HFFc6 (cell line): ENCODE measurements at places on chromosomes 7 and 10. TPM values are rescaled to one million over a fixed set of nuclear protein-coding genes. Genes with fewer than 3 reads are reported as not detected.

GJD4 gene
- not detected in 3 replicates for total RNA-seq

- DNase-seq, result no peak
- H3K4me1 ChIP-seq, result peaks cover 5% of the 10 kb centered on the region; the same call in 1 of the 2 replicates
- H3K36me3 ChIP-seq, result no peaks in the 10 kb centered on the region
- no peak overlapping the region for H3K4me3 ChIP-seq
- H3K27me3 ChIP-seq, result no peaks in the 10 kb centered on the region
Measured at GRCh38 chr10:9238041-9238440, 1183.6 kb downstream of the GATA3 start.

- H3K27ac ChIP-seq, result peak overlapping the region; percentile 66
- peaks cover 31% of the 10 kb centered on the region for H3K4me1 ChIP-seq
- DNase-seq, result no peak
- H3K36me3 ChIP-seq, result peaks cover 28% of the 10 kb centered on the region
- H3K4me3 ChIP-seq, result no peak overlapping the region
- peaks cover 1% of the 10 kb centered on the region for H3K27me3 ChIP-seq
Measured at GRCh38 chr7:22814261-22815208, 8.1 kb downstream of the TOMM7 start.

DNA sequence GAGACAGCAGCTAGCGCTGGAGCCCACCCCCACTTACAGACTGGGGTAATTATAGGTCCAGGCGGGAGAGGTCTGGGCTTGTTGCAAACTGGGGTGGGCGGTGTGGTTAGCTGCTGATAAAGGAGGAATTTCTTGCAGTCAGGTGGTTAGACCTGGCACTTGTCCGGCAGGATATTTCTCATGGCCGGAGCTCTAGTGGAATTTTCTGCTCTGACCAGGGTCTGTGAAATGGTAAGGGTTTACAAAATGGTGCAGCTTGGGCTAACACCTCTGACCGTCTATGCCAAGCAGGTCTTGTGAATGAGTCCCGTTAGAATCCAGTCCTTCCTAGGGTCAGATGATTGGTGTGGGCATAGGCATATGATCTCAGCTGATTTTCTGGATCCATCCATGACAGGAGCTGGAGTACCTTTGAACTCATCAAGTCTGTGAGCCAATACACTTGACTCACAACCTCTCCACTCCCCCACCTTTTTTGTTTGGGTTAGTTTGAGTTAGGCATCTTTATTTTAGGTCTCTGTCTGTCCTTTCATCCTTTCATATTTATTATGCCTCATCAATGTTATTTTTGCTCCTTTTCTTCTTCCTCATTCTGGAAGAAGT lies 213.4 kb downstream of the SUGCT start:
- H3K4me3 ChIP-seq, result no peak overlapping the region
- H3K36me3 ChIP-seq, result no peaks in the 10 kb centered on the region
- no peak for DNase-seq
- H3K4me1 ChIP-seq, result no peaks in the 10 kb centered on the region
- no peaks in the 10 kb centered on the region; the same call in 1 of the 2 replicates for H3K27me3 ChIP-seq

CDC14C gene
- total RNA-seq, result 0.14 TPM in 1 of 3 replicates, not detected in the others

DNA sequence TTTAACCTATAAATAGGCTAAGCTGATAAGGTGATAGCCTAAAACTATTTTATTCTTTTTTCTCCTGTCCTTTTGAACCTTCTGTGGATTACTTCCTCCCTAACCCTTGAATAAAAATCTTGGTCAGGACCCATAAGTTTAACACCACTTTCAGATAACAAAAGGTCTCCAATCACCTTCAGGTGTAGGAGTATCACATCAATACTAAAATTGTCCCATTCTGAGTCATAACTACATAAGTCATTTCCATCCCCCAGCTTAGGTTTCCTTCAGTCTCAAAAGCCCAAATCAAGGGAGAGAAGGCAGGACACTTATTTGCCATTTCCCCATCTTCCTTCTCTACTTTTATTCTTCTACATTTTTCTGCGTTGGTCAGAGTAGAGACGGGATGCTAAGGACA lies 56.9 kb upstream of the WNT16 start:
- peaks cover 58% of the 10 kb centered on the region for H3K36me3 ChIP-seq
- no peak overlapping the region for H3K27ac ChIP-seq

DNA sequence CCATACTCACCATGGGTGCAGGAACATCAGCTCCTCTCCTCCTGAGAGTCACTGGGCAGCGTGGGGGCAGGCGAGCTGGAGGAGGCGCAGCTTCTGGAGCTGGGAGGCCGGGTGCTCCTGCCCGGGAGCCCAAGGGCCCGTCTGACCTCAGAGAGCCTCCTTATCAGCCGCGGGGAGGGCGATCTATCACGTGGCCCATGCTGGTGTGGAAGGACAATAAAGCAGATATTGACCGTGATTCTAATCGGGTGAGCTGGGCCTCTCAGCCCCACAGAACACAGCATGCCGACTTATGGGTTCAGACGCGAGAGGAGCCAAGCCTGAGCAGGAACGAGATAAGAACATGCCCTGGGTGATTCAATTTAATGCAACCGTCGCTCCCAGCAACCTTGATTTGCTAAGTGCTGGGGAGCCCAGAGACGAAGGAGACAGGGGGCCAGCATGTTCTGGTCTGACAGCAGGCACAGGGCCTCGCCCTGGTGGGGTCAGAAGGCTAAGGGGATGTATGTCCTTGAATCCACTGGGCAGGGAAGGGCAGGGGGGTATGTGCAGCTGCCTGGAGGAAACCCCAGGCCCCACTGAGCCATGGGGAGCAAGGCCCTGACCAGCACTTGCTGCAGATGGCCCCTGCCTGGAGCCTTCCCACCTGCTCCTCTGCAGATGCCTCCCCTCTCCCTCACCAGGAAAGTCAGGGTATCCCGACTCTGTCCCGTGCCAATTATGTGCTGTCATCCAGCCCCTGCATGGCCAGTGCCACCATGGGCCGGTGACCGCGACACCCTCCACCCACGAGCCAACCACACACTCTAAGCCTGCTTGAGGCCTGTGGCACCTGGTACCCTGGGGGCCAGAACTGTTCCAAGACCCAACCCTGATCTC lies 95.3 kb upstream of the RET start:
- H3K4me1 ChIP-seq, result no peaks in the 10 kb centered on the region
- H3K36me3 ChIP-seq, result no peaks in the 10 kb centered on the region
- no peak overlapping the region for H3K27ac ChIP-seq
- DNase-seq, result no peak
- no peak overlapping the region for H3K4me3 ChIP-seq

DNA sequence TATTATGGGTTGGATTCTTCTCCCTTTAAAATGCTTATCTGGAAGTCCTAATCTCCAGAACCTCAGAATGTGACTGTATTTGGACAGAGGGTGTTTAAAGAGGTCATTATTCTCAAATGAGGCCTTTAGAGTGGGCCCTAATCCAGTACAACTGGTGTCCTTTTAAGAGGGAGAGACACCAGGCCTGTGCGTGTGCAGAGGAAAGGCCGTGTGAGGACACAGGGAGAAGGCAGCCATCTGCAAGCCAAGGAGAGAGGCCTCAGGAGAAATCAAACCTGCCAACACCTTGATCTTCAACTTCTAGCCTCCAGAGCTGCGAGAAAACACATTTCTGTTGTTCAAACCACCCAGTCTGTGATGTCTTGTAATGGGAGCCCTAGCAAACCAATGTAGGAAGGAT lies 235.4 kb upstream of the MYO3A start:
- peaks cover 5% of the 10 kb centered on the region for H3K27me3 ChIP-seq
- H3K4me3 ChIP-seq, result no peak overlapping the region
- no peak overlapping the region for H3K27ac ChIP-seq
- no peaks in the 10 kb centered on the region for H3K4me1 ChIP-seq

NRG3 gene
- not detected in 3 replicates for total RNA-seq

DNA sequence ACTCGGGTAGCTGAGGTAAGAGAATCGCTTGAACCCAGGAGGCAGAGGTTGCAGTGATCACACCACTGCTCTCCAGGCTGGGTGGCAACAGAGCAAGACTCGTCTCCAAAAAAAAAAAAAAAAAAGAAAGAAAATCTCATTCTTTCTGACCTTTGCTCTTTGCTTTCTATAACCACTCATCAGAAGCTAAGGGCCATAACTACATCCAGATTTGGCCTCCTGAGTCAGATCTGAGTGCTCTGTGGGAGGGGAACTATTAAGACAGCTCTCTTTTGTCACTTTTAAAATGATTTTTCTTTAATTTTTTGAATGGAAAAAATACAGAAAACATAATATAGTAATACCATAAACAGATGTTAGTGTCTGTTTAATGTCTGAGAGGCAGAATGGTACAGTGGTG lies 210.1 kb downstream of the KIAA1217 start:
- H3K27ac ChIP-seq, result no peak overlapping the region
- H3K27me3 ChIP-seq, result peaks cover 14% of the 10 kb centered on the region
- H3K4me1 ChIP-seq, result no peaks in the 10 kb centered on the region
- H3K4me3 ChIP-seq, result no peak overlapping the region
- no peak for DNase-seq

- no peaks in the 10 kb centered on the region for H3K27me3 ChIP-seq
- H3K27ac ChIP-seq, result no peak overlapping the region
- H3K4me3 ChIP-seq, result no peak overlapping the region
Measured at GRCh38 chr7:94778711-94779459, 123.0 kb upstream of the SGCE start.

DNA sequence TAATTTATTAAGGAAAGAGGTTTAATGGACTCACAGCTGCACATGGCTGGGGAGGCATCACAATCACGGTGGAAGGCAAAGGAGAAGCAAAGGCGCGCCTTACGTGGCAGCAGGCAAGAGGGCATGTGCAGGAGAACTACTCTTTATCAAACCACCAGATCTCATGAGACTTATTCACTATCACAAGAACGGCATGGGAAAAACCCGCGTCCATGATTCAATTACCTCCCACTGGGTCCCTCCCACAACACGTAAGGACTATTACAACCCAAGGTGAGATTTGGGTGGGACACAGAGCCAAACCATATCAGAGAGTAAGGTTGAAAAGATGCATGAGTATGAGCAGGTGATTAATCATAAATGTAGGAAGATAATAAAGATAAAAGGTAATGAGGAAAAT lies 3.2 kb upstream of the JCAD start:
- no peak for DNase-seq
- H3K27me3 ChIP-seq, result peaks cover 17% of the 10 kb centered on the region
- peaks cover 6% of the 10 kb centered on the region; the same call in 1 of the 2 replicates for H3K36me3 ChIP-seq
- peaks cover 38% of the 10 kb centered on the region for H3K4me1 ChIP-seq
- peak overlapping the region; percentile 81 for H3K27ac ChIP-seq

DNA sequence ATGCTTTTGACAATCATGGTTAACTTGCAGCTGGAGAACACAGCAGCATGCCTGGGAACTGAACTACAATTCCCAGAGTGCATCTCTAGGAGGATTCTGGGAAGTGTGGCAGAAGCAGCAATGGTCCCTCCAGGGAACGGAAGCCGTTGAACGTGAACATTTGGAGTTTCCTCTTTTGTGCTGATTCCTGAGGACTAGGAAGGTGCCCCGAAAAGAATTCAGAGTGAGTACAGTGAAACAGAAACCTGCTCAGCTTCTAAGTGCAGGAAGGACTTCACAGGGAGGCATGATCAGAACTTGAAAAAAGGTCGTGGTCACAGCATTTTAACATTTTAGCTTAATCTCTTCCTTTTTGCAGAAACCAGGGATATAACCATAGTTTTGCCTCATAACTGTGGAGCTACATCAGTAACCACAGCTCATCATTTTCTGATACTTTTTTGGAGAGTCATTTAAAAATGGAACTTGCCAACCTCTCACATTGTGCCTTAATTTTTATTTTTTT lies at the start of gene NUDT13:
Gene NUDT13 (plus strand): TSS at position 111 of the 505 bp plus-strand sequence. CDS start 3,911 bp downstream, outside the sequence.
- H3K27ac ChIP-seq, result peak within 1 kb of the TSS; percentile 99
- H3K27me3 ChIP-seq, result no peaks in the 10 kb centered on the region
- peaks cover 34% of the 10 kb centered on the region for H3K4me1 ChIP-seq
- peaks cover 21% of the 10 kb centered on the region for H3K36me3 ChIP-seq
- peak; percentile 68 for DNase-seq

GRCh38 chr10:78712147-78712546 lies 356.6 kb upstream of the ZMIZ1 start:
- peaks cover 6% of the 10 kb centered on the region for H3K4me1 ChIP-seq
- H3K27ac ChIP-seq, result no peak overlapping the region
- H3K36me3 ChIP-seq, result no peaks in the 10 kb centered on the region
- H3K4me3 ChIP-seq, result no peak overlapping the region

DNA sequence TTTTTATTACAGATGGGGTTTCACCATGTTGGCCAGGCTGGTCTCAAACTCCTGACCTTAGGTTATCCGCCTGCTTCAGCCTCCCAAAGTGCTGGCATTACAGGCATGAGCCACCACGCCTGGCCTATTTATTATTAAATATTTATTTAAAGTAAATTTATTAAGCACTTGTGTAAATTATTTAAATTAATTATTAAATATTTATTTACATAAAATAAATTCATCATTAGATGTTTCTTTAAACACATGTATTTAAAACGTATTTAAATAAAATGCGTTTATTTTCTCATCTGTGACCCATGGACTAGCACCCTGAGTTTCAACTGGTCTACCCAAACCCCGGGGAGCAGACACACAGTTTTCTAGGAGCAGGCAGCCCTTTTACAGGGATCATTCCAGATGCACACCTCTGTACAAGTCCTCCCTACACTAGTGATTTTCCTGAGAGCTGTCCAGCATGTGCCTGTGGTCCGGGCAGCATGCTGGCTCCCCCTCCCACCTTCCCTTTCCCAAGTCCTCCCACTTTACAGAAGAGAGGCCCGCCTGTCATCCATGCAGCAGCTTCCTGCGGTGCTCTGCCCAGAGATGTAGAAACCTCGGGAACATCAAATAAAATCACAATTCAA lies 89.2 kb upstream of the ATP6V0A4 start:
- H3K36me3 ChIP-seq, result no peaks in the 10 kb centered on the region
- DNase-seq, result no peak
- H3K27me3 ChIP-seq, result no peaks in the 10 kb centered on the region
- H3K4me3 ChIP-seq, result no peak overlapping the region

DNA sequence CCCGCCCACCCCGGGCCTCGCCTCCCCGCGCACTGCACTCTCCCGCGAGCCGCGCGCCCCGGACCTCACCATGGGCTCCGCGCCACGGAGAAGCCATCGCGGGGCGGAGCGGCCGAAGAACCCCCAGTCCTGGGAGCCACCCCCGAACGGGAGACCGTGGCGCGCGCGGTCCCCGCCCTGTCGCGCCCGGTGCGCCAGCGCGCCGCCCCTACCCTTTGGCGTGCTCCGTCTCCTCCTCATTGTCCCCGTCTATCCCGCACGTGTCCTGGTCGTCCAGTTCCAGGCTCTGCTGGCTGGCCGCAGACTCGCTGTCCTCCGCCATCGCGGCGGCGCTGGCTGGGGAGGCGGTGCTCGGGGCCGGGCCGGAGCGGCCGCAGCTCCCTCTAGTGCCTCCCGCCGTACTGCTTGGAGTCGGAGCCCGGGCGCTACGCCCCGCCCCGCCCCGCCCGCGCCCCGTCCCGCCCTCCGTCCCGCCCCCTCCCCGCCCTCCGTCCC lies at the start of gene NMT2:
Gene NMT2 (minus strand): TSS at position 403 of the 495 bp plus-strand sequence. CDS start 81 bp downstream, at position 322.
- peak; percentile 79 for DNase-seq
- H3K4me1 ChIP-seq, result peaks cover 31% of the 10 kb centered on the region
- H3K4me3 ChIP-seq, result peak within 1 kb of the TSS; percentile 98
- H3K36me3 ChIP-seq, result peaks cover 13% of the 10 kb centered on the region; the same call in 1 of the 2 replicates

GRCh38 chr10:88150339-88150738 lies 286.9 kb downstream of the PTEN start:
- peak overlapping the region; percentile 93 for H3K27ac ChIP-seq
- peak overlapping the region; percentile 65 for H3K4me3 ChIP-seq
- no peaks in the 10 kb centered on the region; the same call in 1 of the 2 replicates for H3K27me3 ChIP-seq

NPC1L1 gene
- total RNA-seq, result not detected in 3 replicates

GIMAP2 gene
- not detected in 3 replicates for total RNA-seq

GRCh38 chr10:43863859-43864591 lies 215.3 kb upstream of the ZNF32 start:
- peak; percentile 79 for DNase-seq
- H3K27me3 ChIP-seq, result no peaks in the 10 kb centered on the region; the same call in 1 of the 2 replicates
- H3K4me3 ChIP-seq, result peak overlapping the region; percentile 22; the same call in 1 of the 2 replicates
- peaks cover 87% of the 10 kb centered on the region for H3K4me1 ChIP-seq
